Gastrocnemius medialis (tissue), 4 donors: ENCODE measurements at places on chromosomes 1 and 21.

DNA sequence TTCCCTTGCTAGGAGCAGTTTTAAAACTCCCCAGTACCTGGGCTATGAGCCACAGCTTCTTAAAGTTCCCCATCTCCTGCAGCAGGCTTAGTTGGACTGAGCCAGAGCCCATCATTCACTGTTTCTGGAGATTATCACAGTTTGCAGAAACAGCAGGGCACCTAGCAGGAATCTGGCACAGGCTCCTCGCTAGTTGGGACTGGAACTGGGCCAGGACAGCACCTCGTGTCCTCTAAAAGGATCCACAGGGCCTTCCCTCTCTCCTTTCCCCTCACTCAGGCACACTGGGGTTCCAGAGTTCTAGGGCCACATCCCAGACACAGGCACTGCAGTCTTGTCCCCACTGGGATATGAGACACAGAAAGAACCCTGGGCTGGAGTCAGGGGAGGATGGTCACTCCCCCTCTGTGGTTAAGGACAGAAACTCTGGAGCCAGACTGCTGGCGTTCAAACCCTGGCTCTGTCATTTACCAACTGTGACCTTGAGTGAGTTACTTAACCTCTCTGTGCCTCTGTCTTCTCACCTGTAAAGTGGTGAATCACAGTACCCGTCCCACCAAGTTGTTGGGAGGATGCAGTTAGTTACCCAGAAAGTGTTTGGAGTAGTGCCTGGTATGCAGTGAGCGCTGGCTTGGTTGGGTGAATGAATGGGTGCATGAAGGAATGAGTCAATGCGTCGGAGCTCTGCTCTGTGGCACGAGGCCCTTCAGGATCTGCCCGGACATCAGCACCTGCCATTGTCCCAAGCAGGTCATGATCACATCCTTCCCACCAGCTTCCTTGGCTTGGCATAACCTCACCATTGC lies 18.8 kb upstream of the ECE1 start:
- no peak for DNase-seq

DNA sequence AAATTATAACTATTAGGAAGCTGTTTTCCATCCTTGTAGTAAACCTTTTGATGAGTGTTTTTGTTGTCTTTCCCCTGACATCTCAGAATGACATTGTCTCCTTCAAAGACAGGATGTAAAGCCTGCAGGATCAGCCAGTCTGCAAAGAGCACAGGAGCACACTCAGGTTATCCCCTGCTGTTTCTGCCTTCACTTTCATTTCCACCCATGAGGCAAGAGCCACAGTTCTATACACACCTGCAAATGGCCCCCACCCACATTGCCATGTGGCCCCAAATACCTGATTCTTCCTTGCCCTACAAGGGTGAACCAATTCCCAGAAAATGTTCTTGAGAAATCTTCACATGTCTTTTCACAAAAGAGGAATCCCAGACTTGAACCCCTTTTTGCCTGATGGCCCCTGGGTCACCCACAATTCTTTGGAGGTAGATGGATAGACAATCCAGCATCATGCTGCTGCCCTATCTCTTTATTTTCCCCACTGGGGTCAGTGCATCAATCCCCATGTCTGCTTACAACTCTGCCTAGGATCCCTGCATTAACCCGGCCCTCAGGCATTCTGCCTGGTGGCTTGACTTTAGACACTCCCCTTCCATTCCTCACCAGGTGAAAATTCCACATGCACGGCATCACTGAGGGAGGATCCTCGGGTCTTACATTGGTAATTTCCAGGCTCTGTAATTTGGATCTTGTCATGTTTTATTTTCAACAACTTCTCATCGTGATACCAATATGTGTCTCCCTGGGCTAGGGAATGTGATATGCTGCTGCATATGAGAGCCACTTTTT lies 2.6 kb downstream of the FCRL3 start:
- no peak for DNase-seq

GRCh38 chr1:223364685-223365382 lies 858 bp upstream of the SUSD4 start:
- DNase-seq: no peak

GRCh38 chr1:151847867-151848596 lies 5.5 kb downstream of the THEM5 start:
- no peak for DNase-seq

- DNase-seq: no peak
Measured at GRCh38 chr1:157403203-157403602, 149.1 kb downstream of the FCRL5 start.

GRCh38 chr1:232973652-232974611 lies 23.5 kb downstream of the NTPCR start:
- DNase-seq: no peak

DNA sequence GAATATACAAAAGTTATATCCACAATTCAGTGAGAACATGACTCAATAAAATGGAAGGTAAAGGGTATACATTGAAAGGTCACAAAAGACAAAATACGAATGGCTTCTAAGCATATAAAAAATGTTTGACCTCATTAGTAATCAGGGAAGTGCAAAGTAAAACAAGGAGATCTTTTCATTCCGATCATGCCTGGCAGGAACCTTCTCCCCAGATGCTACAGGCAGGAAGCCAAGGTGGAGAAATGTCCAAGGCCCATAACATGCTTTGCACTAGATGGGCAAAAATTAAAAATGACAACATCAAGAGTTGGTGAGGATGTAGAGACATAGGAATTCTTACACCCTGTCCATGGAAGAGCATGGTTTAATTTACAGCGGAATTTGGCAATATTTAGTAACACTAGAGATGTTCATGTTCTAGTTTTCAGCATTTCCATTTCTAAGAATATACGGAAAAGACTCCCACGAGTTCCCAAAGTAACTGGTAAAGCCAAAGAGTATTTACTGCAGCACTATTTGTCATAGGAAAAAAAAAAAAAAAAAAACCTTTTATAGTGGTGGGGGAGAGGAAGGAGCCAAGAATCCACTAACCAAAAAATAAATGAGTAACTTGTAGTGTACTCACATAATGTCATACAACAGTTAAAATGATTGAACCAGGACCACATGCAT lies 184.5 kb upstream of the KAZN start:
- no peak for DNase-seq

DNA sequence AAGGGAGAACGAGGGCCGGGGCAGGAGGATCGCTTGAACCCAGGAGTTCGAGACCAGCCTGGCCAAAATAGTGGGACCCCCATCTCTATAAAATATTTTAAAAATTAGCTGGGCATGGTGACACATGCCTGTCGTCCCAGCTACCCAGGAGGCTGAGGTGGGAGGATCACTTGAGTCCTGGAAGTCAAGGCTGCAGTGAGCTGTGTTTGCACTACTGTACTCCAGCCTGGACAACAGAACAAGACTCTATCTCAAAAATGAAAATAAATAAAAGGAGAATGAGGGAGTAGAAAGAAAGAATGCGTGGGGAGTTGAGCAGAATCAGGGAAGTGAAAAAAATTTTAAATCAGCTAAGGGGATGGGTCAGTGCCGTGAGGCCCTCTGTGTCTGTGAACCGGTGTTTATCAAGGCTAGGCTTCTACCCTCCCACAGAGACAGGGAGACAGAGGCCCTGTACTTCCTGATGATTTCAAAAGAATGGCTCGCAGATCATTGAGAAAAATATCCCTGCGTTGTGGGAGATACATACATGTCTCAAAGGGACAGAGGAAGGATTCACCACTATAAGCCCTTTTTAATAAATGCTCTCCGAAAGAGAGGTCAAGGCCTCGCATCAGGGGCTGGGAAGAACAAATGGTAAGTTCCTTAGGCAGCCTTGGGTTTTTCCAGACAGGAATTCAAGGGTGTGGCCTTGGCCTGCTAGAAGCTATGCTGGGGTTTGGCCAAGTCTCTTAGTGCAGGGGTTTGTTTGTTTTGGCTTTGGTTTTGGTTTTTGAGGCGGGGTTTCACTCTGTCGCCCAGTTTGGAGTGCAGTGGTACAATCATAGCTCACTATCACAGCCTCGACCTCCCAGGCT lies 20.7 kb downstream of the IL10RB start:
- DNase-seq: no peak
